ENCODE measurements at places on chromosomes 1 and 21.
A peak's percentile ranks its signal among the peaks of the same experiment; 100 is the strongest.

DNA sequence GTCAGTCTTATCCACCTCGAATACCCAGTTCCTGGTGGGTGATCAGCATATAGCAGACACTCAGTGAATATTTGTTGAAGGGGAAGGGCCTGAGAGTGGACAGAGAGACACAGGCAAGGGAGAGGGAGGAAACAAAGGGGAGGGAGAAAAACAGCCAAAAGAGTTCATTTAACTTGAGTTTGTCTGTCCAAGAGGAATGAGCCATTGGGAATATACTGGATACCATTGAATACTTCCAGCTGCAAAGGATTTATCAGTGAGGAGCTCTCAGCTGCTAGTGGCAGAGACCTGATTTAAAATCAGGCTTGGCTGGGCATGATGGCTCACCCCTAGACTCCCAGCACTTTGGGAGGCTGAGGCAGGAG, 11.5 kb upstream of the BGLAP start:
- no peak for DNase-seq

DNA sequence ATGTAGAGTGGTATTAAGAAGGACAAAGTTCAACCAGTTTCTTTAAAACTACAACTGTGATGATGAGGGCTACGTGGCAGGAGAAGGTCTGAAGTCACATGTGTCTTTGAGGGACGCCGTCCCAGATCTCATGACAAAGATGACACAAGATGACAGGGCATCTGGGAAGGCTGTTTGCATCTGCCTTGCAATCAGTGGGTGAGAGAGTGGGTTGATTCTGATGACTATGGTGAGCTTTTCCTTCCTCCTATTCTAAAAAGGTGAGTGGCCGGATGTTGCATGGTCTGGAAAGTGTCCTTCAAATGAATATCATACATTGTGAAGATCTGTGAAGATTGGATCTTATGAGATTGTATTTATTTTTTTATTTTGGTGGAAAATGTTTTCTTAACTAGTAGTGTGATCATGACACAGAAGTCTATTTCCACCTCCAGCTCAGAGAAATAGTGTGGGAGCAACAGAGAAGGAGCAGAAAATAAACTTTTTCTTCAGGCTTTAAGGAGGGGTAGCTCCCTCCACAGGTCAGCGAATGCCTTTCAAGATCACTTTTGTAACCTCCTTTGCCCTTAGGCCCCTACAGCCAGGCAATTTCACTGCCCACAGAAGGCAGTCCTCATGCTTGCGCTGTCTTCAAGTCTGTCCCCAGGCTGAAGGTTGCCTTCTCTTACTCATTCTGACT, 76.0 kb upstream of the ATF3 start:
- DNase-seq, result no peak

DNA sequence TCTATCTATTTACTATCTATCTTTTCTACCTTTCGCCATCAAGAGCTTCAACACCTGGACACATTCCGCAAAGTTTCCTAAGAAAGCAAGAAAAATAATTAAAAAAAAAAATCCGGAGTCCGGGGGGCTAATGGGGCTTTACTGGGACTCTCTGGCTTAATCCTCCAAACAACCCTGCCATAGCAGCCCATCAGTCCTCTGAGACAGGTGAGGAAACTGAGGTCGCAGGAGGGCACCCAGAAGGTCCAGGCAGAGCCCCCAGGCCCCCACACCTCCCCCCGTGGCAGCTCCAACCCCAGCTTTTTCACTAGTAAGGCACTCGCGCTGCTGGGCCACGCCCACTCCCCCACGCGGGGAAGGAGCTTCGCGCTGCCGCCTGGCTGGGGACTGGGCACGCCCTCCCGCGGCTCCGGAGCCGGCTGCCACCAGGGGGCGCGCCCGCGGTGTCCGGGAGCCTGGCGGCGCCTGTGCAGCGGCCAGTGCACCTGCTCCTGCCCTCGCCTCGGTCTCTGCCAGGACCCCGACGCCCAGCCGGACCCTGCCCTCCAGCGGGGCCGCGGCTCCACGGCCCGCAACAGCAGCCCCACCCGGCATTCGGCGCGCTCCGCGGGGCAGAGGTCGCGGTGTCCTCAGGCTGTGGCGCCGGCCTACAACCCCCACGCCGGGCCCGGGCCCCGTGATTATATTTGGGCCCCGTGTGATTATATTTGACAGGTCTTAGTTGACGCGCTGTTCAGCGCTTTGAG, 54.1 kb upstream of the SAMD11 start:
- peak; percentile 11 for DNase-seq

GRCh38 chr1:236099355-236099974, 34.6 kb upstream of the NID1 start:
- DNase-seq, result peak; percentile 21

- DNase-seq, result no peak
These were observed 111.1 kb downstream of the FNBP1L start for GRCh38 chr1:93559045-93559444.

- no peak for DNase-seq
These were observed 31.9 kb upstream of the NRDC start for GRCh38 chr1:51910221-51911000.

DNA sequence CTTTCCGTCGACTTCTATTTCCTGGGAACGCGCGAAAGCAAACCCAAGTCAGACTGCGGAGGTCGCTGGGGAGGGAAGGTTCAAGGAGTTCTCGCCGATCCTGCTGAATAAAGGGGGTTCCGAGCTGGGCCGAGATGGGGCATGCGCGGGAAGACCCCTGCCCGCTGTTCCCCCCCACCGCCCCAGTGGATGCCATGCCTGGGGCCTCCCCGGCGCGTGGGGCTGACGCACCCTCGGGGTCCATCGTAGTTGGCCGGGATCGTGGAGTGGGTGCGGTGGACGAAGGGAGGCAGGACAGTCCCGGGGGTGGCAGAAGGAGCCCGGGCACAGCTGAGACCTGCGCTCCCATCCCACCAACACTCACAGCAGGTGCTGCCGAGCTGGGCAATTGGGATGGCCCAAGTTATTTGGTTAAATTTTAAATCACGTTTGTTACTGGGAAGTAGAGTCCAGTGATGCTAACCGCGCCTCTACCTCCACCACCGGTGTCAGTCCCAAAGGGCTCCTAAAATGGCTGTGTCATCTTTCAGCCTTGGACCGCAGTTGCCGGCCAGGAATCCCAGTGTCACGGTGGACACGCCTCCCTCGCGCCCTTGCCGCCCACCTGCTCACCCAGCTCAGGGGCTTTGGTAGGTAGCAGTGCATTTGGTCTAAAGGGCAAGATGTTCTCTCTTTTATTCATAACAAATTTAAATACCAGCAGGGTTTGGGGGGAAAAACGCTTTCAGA, 801 bp downstream of the MX1 start:
- DNase-seq, result no peak

DNA sequence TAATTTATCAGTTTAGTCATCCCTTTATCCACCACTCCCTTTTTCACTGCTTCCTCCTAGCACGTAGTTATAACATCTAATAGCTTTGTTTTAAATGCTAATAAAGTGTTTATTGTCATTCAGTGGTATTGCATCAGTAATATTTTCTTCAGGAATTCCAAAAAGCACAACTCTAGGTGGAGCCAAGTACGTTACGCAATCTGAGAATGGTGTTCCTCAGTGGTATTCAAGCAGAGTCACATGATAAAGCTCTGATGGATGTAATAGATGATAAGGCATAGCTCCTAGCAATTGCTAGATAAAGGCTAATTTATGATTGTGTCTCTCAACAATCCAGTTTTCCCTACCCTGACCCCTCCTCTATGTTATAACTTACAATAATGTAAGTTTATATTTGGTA, 494.6 kb upstream of the ADGRL4 start:
- DNase-seq, result peak; percentile 43

DNA sequence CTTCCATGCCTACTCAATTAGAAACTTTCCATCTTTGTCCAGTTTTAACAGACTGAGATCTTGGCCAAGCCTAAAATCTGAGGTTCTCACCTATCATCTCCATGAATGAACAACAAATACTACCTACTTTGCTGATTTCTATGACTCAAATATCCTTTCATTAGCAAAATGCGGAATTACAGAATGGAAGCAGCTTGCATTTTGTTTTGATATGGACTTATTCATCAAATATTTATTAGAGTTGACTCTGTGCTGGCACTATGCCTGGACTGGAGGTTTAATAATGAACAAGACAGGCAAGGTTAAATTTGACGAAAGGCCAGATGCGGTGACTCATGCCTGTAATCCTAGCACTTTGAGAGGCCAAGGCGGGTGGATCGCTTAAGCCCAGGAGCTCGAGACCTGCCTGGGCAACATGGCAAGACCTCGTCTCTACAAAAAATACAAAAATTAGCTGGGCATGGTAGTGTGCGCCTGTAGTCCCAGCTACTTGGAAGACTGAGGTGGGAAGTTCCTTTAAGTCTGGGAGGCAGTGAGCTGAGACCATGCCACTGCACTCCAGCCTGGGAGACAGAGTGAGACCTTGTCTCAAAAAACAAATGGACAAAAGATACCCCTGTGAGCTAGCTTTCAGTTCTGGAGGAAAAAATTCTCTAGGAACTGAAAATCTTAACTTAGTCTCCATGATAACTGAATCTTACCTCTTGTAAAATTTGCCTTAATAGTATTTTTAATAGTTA, 29.4 kb upstream of the SOD1 start:
- peak; percentile 96 for DNase-seq

DNA sequence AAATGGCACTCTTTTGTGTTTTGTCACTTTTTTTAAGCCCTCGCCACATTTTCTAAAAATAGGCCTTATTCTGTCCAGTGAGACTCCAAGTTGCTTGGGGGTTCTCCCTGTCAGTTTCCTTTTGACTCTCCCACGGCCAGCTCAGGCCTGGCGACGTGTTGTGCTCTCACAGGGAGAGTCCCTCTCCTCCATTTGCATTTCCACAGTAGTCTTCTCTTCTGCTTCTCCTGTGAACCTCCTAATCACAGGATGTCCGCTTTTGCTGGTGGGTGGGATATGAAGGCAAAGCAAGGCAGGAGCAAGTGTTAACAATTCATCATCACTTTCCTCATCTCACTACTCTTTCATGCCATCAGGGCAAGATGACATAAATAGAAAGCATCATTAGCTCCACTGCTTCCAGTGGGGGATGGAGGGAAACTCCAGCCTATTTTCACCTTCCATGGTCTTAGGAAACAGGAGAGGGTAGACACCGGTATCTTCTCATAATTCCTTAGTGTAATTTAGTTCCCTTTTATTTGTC, 99.8 kb downstream of the INTS7 start:
- DNase-seq, result no peak

DNA sequence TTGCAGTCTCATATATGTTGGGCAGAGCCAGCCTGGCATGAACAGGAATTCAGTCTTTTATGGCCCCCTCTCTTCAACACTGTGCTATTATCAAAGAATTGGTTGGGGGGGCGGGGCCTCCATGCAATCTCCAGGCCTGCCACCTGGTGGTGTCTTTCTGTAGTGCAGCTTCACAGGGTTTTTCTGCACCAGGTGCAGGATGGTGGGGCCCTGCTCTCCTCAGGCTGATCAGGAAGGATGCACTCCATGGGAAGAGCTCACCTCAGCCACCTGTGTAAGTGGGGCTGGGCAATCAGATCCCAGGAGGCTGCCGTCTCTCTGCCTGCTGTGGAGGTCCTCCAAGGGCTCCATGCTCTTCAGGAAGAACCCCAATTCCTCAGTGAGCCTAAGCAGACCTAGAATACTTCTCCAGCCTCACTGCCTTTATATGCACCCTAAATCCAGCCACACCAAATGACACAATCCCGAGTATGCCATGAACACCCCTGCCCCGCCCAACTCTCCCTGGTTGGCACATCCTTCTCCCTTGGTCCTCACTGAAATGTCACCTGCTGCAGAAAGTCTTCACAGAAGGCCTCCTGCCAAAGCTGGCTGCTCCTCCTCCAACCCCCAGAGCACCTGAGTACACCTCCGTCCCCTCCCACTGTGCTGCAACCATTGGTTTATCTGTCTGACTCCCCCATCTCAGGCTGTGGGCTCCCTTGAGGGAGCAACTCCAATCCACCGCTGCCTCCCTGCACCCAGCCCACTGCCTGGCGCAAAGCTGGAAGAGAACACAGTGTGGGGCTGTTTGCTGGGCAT, 16.5 kb downstream of the STK40 start:
- peak; percentile 63 for DNase-seq

DNA sequence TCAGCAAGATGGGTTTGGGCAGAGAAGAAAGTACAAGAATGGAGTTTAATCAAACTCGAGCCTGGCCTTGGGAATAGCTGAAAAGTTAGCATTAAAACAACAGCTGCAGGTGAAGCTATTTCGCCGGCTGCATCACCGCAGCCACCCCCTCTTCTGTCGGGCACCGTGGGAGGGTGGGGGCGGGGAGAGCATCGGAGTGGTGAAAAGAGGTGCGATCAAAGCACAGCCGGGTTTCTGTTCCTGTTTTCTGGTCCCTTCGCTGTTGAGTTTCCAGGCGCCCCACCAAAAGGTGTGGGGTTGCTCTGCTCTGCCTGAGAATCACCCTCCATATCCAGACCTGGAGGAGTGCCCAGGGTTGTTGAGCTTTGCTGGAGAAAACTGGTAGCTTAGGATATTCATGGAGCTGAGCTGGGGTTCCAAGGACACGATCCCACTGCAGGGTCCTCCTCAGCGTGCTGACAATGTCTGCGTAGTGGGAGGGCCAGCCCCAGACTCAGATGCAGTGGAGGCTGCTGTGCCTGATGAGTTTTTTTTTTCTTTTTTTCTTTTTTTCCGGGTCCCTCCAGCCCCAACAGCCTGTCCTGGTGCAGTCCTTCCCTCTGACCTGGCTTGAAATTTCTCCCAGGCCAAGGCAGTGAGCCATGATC, 127.5 kb upstream of the C1orf174 start:
- DNase-seq, result no peak

GRCh38 chr21:36149788-36150711, 6.6 kb upstream of the DOP1B start:
- peak; percentile 55 for DNase-seq

- peak; percentile 46 for DNase-seq
These were observed 159.8 kb downstream of the HS2ST1 start for GRCh38 chr1:87074001-87074795.

DNA sequence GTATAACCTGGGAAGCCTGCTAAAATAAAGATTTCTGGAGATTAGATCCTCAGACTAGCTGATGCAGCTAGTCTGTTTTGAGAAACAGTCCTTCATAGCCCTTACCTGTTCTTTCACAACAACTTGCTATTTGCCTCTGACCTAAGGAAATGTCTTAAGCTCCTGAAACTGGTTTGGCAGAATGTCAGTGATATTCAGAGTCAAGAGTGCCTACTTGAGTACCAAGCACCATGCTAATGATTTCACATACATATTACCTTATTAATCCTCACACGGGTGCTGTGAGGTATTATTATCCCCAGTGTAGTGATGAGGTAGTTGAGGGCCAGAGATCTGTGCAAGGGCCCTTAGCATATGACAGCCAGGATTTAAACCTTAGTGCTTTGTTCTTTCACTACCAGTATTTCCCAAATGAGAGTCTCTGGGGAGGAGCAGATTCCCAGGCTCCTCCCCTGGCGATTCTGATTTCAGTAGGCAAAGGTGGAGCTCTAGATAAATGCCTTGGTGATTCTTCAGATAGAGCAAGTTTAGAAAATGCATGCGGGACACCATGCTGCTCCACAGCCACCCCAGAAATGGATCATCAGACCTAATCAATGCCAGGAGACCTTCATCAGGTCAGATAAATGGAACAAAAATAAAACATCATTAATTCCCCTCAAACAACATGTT, 47.4 kb upstream of the WNT2B start:
- peak; percentile 19 for DNase-seq

- DNase-seq, result peak; percentile 50
These were observed 5.5 kb downstream of the NCAM2 start for GRCh38 chr21:21003701-21004100.
